ENCODE measurements at places on chromosomes 2 and 18. TPM values are rescaled to one million over a fixed set of nuclear protein-coding genes. Genes with fewer than 3 reads are reported as not detected.

Gene TFCP2L1
- total RNA-seq, result not detected

Gene UGT1A5
- not detected for total RNA-seq

Gene SCYGR7
- not detected for total RNA-seq

Gene TSHZ1
- 4.8 TPM for total RNA-seq

Gene ADRA2B
- 0.09 TPM for total RNA-seq

Gene SOWAHC
- 6.5 TPM for total RNA-seq

Gene CFAP65
- not detected for total RNA-seq

Gene C2orf78
- not detected for total RNA-seq

Gene ACOXL
- not detected for total RNA-seq

Gene TRABD2A
- total RNA-seq, result 6.4 TPM

Gene CDK5R2
- total RNA-seq, result not detected

Gene ARL5A
- total RNA-seq, result 68.0 TPM

Gene RAD51AP2
- total RNA-seq, result not detected

Gene NPPC
- 0.28 TPM for total RNA-seq

Gene RAX
- total RNA-seq, result not detected

Gene TMEM247
- not detected for total RNA-seq

Gene MC2R
- total RNA-seq, result not detected

Gene GCG
- 0.14 TPM for total RNA-seq

Gene MTCL1
- 23.5 TPM for total RNA-seq

Gene NETO1
- total RNA-seq, result not detected

Gene DNAH6
- total RNA-seq, result 0.09 TPM

Gene CHRNG
- total RNA-seq, result not detected

All from smooth muscle cell of bladder (primary cell).